ENCODE measurements at places on chromosomes 3 and 15.

DNA sequence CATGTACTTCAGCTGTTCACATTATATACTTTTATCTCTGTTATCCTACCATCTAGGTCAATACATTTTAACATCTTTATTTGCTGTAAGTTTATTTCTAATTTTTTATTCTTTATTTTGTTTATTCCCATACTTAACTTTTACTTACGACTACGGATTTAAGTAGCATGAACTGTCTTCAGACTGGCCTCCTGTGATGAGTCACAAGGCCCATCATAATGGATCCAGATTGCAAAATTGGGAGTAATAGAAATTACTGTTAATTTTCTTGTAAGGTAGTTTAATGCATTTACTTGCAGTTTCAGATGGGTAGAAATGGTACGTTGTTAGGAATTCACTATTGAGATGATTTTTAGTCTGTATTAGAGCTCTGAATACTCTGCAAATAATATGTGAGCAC, 45.9 kb downstream of the PPARG start:
- DNase-seq = no peak

GRCh38 chr3:138443521-138444503, 9.4 kb downstream of the ESYT3 start:
- no peak for DNase-seq

DNA sequence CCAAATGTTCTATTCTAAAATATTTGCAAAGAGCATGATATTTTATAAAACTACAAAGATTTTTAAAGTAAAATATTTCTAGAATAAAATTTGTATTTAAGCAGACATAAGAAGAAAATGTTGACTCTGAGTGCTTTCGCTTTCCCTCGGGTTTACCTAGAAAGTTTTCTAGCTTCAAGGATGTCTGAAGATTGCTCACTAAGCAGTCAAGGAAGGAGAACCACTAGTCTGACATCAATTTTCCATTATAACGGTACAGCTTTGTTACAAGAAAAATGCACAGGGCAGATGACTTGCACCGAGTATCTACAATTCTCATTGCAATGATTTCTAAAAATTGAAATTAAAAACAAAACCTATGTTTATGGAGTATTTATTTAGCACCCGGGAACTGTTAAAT, 14.2 kb downstream of the GPR15 start:
- no peak for DNase-seq

DNA sequence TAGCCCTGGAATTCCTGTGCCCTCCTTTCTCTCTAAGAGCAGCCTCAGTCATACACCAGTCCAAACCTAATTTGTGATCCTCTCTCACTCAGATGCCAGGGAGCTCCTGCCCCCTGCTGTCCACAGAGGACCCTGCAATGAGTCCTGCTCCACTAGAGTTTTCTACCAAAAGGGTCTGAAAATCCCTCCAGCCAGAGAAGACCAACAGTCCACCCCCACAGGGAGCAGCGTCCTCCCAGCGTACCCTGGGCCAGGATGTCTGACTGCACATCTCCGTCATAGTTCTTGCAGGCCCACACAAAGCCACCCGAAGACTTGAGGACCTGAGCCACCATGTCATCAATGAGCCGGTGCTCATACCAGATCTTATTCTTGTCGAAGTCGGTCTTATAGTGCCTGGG, 15.4 kb downstream of the IDH2 start:
- peak; percentile 74 for DNase-seq

GRCh38 chr3:24119321-24119751, 174.2 kb downstream of the NR1D2 start:
- DNase-seq = no peak

DNA sequence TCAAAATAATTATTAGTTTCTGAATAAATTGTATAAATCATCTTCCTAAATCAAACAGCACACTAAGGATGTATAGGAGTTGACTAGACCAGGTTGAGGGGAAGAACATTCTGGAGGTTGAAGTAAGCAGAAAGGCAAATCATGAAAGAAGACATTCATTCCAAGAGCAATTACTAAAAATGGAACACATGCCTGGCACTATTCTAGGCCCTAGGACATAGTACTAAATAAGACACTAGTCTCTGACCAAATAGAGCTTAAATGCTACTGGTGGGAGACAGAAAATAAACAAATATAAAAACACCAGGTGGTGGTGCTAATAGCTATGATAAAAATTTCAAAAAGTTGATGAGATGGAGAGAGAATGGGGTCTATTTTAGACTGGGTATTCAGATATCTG, 190.1 kb downstream of the TBC1D5 start:
- no peak for DNase-seq

DNA sequence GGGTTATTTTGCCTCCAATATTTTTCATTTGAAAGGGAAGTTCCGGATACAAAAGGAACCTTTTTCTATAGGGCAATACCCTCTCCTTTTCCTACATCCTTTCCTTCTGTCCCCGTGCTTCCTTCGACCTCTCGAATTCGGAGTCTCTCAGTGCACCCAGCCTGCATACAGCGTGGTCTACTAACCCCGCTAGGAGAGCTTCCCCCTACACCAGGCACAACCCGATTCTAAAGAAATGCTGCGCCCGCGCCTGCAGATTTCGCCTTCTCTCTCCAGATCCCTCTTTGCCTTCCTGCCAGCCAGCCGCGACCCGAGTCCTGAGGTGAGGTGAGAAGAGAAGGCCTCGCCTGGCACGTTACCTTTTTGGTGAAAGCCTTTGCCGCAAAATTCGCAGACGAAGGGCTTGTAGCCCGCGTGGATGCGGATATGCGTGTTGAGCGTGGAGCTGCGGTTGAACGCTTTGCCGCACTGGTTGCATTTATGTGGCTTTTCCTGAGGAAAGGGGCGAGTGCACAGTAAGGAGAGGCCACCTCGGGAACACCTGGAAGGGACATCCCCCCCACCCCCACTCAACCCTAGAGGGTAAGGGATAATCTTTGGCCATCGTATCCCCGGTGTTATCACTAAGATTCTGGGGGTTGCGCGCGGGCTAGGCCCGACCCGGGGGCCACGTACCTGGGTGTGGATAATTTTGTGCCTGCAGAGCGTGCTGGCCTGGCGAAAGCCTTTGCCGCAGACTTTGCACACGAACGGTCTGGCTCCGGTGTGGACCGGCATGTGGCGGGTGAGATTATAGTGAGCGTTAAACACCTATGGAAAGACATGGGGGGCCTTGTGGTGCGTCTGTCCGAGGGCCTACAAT, 2.3 kb downstream of the FEZF2 start:
- DNase-seq = no peak

- no peak for DNase-seq
Observed at GRCh38 chr3:76242886-76243753, 457.8 kb upstream of the ZNF717 start.

DNA sequence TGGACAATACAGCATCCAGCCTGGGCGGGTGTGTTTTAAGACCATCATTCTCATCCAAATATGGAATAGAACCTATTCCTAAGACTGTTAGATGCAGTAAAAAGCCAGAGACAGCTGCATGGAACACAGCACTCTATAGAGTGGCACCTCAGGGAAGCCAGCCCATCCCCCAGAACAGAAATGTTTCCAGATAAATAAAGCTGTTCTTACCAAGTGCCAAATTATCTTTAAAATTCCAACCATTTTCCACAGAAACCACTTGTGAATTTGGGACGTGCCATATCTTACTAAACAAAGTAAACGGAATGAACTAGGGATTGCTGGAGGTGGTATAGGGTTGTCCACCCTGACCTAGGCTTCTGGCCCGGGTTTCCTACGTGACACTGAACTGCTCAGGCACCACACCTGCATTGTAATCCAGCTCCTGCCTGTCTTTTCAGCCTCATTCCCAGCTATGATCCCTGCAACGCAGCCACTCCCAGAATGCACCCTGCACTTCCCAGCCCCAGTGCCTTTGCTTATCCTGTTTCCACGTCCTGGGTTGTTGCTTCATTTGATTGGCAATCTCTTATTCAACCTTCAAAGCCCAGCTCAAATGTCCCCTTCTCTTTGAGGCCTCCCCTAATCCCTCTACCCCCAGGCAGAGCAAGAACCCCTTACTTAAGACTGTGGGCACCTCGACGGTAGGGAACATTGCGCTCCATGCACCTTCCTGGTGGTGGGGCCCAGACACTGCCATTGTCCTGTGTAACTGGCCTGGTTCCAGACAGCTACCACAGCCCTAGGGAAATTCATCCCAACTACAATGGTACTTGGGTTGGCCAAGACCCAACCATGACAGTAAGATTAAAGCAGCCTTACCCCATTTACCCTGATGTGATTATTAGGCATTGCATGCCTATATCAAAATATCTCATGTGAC, 100.2 kb downstream of the IQSEC1 start:
- DNase-seq = no peak

- no peak for DNase-seq
Observed at GRCh38 chr15:68106656-68107055, 52.5 kb downstream of the PIAS1 start.

DNA sequence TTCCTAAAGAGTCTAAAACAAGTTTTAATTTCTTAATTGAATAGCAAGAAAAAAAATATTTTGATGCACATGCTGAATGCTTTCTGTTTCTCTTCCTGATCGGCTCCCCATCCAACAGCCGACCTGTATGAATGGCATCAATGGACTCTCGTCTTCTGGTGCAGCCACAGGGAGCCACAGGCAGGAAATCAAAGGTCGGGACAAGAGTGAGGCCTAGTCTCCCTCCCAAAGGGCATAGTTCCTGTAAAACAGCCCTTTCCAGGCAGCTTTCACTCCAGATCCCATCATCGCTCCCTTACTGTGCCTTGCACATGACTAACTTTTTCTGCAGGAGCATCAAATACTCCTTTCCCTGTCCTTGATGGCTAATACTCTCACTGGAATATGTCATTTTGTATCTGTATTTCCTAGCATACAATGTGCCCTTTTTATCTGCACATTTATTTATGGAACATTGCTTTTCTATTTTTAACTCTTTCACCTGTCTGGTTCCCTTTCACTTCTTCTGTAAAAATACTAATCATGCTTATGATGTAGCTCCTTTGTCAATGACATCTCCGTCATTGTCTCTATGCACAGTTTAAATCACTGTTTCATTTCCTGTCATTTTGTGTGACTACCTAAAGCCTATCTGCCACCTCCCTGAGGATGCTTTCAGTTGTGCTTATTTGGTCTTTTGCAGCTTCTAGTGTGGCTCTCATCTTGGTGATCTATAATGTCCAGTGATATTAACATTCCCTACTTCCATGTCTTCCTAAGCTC, 326.2 kb downstream of the CTNNB1 start:
- no peak for DNase-seq

GRCh38 chr3:44125882-44126281, 115.8 kb upstream of the TOPAZ1 start:
- no peak for DNase-seq

DNA sequence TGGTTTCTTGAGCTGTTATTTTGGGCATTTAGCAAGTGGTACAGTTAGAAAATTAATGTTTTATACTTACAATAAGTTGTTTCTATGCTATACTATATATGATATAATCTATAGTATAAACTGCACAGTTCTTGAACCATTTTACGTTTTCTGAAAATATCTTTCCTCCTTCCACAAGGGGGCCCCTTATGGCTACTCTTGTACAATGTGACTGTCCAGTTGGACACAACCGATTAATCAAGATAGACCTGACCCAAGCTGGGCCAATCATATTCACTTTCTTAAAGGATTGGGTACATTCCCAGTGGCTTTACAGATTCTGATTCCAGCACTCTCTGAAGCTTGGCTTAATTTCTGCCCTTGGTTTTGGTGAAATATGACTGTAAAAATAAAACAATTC, 953.4 kb downstream of the AGBL1 start:
- DNase-seq = no peak

DNA sequence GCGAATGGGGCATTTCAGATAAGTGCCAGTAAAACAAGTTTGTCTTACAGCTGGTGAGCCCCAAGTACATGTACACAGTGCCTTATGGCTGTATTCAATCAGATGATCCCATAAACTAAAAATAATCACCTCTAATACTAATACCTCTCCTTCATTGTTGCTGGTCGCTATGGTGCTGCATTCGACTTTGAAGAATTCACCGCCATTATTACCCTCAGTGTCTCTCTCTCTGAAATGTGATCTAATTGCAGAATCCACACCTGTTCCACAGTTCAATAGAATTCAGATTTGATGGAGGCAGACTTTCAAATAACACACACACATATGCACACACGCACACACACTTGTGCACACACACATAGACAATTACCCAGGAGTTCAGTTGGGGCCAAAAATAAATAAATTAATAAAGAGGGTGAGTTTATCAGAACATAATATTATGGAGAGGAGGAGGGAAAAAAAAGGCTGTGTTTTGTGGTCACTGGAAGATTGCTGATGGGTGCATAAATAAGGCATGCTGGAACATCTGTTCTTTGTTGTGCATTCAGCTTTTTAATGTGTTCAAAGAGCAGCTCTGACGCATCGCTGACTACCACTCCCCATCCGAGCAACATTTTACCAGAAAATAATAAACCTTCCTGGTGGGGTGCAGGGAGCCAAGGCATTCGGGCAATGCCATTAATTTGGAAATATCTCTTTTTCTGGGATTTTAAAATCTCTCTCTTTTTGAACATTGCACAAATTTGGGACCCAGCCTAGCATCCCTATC, 235.7 kb downstream of the SATB1 start:
- no peak for DNase-seq

- DNase-seq = no peak
Observed at GRCh38 chr15:39553947-39554693, 26.8 kb upstream of the THBS1 start.

DNA sequence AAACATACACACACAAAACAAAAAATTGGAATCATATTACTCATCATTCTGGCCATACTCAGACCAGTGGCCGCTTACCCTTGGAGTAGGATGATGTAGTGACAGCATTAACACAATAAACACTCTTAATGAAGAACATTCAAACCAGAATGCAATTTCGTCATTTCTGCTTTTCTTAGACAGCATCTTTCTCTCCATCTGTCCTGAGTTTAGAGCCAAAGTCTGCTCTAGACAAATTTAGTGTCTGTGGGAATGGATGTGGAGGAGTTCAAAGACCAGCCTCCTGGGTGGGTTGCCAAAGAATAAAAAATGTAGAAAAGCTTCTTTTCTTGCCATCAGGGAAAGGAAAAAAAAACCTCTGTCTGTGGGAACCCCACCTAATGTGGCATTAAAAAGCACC, 212.4 kb upstream of the POU1F1 start:
- DNase-seq = no peak

GRCh38 chr3:56915966-56916586, 114.3 kb upstream of the ARHGEF3 start:
- DNase-seq = no peak

DNA sequence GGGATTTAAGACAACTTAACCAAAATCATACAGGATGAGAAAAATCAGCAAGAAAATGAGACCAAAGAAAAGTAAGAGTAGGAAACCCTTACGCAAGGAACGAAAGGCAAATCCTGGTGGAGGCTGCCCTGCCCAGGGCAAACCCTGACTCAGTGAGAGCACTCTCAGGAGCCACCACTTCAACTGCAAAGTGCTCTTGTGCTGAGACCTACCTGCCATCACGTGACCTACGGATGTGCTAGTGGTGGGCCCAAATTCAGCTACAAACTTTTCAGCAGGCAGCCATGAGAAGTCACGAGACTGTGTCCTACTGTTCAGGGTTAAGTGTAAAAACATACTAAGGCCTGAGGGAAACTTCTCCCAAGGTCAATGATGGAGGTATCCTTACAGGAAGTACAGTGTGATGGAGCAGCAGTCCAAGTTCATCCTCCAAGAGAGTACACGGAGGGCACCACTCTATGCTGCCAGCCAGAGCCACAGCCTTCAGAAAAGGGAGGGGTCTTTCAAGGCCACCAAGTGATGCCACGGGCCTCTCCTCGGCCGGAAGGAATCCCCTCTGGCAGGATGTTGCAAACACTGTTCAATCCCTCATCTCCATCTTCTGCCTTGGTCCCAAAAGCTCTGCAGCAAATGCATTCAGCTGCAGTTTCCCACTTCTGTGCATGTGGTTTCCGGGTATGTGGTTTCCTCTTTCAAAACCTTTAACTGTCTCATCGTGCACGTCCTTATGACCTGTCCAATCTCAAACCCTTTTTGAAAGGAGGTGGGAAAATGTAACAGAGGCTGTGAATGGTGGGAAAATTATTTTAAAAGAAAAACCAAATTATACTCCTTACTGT, 9.5 kb downstream of the CHSY1 start:
- DNase-seq = peak; percentile 52

Measured in hematopoietic multipotent progenitor cell treated with erythropoietin and hydrocortisone succinate and interleukin-3 and kit ligand, for 8 days (in vitro differentiated cells).